Progenitor cell of endocrine pancreas (in vitro differentiated cells): ENCODE measurements at places on chromosomes 7 and 10. TPM values are rescaled to one million over a fixed set of nuclear protein-coding genes. Genes with fewer than 3 reads are reported as not detected.

DNA sequence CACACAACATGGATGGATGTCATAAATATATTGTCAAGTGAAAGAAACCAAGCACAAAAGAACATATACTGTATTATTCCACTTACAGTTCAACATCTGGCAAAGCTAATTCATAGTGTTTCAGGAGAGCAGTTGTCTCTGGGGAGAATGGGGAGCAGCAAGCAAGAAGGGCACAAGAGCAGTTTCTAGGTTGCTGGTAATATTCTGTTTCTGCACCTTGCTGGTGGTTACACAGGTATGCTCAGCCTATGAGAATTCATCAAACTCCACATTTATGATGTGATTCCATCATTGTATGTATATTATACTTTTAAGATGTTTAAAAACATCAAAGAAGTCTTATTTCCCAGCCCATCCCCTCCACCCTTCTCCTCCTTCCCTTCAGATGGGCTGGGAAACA is 18.1 kb upstream of the PALS2 start:
- no peak for DNase-seq

GRCh38 chr7:50660040-50660829 is 95.0 kb upstream of the DDC start:
- no peak for DNase-seq

DNA sequence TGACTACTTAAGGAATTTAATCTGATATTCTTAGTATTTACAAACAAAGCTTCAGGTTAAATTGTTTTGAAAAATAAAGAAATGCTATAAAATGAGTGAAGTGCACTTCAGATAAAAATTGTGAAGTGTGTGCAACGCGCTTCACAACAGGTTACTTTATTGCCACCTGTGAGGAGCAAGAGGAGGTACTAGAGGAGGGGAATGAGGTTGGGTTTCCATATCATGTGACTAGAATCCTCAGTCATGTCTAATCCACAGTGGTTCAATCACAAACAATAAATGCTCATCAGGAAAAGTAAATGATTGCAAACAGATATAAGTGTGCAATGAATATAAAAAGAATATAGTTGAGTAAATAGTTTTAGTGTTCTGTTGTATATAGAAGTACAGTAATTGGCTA is 34.5 kb upstream of the CD36 start:
- no peak for DNase-seq

- DNase-seq: no peak
Observed at GRCh38 chr7:45390731-45391130, 183.4 kb upstream of the ADCY1 start.

- no peak for DNase-seq
Observed at GRCh38 chr10:88583584-88583957, 453 bp upstream of the RNLS start.

GRCh38 chr7:158568974-158569857 is 18.4 kb downstream of the PTPRN2 start:
- DNase-seq: no peak

Gene HOXA6
- 0.38 TPM in 1 of 2 replicates, not detected in the other for total RNA-seq
